ENCODE measurements at places on chromosomes 2 and 18. TPM values are rescaled to one million over a fixed set of nuclear protein-coding genes. Genes with fewer than 3 reads are reported as not detected.

SLC23A3 gene
- 7.6 TPM for total RNA-seq

CD8B gene
- total RNA-seq: 3.8 TPM

DNA sequence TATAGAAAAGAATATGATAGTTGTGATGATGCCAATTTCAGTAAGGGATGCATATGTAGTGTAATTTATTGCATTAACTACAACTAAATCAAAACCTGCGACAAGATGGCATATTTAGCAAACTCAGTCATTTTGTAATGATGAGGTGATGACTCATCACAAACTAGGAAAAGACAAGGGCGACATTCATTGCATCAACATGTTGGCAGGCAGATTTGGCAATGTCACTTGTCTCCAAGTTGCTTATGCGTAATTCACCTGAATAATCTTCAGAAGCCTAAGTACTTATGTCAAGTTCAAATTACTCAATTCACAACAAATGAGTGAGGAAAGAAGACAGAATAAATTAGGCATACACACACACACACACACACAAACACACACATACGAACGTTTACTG, 273.2 kb upstream of the RGPD4 start:
- DNase-seq: no peak

DNA sequence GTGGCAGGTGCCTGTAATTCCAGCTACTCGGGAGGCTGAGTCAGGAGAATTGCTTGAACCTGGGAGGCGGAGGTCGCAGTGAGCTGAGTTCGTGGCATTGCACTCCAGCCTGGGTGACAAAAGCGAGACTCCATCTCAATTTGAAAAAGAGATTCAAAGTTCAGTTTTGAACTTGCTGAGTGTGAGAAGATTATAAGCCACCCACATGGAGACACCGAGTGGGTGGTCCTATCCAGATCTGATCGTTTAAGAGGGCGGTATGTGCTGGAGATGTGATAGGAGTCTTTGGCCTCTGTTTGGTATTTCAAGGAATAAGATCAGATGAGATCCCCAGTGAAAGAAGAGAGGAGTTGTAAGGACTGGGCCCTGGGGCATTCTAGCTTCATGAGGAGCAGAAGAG, 25.6 kb downstream of the RNF144A start:
- DNase-seq: no peak

All from mucosa of descending colon (tissue), 3 donors.